Mesenteric fat pad (tissue), 1 donor: ENCODE measurements at places on chromosomes 12 and 14. TPM values are rescaled to one million over a fixed set of nuclear protein-coding genes. Genes with fewer than 3 reads are reported as not detected.

AEBP2 gene
- total RNA-seq, result 31.2 TPM

MARCHF9 gene
- total RNA-seq, result 11.3 TPM

GLS2 gene
- total RNA-seq, result not detected

DBX2 gene
- 0.32 TPM for total RNA-seq

- no peak for DNase-seq
Measured at GRCh38 chr12:5458229-5459050, 26.5 kb downstream of the NTF3 start.

- no peak for DNase-seq
Measured at GRCh38 chr12:132356691-132357622, 27.6 kb upstream of the GALNT9 start.

- no peak for DNase-seq
Measured at GRCh38 chr14:102590667-102591099, 1.8 kb upstream of the RCOR1 start.

DNA sequence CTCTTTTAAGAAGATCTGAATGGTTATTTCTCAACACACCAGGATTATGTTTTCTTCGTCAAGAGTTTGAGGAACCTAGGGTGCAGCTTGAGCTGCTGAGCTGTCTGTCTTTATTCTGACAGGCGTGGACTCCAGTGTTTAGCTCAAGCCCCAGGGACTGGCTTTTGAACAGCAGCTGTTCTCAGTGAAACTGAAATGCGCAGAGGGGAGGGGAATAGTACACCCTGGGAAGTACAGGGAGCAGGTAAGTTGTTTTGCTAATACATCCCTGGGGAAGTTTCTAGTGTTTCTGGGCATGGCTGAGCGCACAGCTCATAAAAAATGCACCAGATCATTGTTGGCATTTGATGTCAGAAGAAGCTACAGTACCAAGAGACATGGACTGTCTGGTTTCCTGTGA is 659.8 kb downstream of the DIO2 start:
- DNase-seq, result no peak

GRCh38 chr12:62760779-62761178 is 174.2 kb downstream of the PPM1H start:
- no peak for DNase-seq
